ENCODE measurements at places on chromosomes 11 and 22.

- DNase-seq, result no peak
Observed at GRCh38 chr22:46556775-46557174, 19.4 kb upstream of the CELSR1 start.

DNA sequence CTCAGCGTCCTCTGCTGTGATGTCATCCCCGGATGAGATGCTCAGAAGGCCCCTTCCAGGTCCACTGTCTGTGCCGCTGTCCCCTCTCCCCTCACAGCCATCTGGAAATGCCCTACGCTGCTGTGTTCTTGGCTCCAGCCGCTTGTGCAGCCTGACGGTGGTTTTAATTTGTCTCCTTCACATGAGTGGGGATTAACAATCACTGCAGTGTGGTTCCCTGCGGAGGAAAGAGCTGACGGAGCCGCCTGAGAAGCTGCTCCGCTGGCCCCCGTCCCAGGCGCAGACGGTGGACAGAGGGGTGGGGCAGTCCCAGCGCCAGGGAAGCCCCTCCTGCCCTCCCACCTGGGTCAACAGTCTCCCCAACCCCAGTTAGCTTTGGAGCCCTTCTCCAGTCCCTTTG, 67.5 kb upstream of the PHF21B start:
- DNase-seq, result no peak

- no peak for DNase-seq
Observed at GRCh38 chr11:81497202-81497804, 1236.4 kb downstream of the FAM181B start.

DNA sequence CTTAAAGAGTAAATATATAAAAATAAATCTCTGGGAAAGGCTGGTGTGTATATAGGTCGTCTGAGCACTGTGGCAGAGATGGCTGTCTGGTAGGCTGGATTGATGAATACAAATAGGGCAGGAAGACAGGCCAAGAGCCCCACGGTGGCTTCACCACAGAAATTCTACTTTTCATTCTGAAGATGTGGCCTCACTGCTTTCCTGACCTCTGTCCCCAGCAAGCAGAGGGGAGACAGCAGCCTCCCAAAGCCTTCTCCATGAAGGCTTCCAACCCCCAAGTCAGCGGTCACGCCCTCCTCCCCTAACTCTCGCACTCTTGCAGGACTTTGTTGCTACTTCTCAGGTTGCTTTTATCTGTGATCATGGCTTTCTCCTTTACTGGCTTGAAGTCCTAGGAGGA, 10.6 kb upstream of the KCNJ1 start:
- DNase-seq, result no peak

- no peak for DNase-seq
Observed at GRCh38 chr11:79080551-79080950, 360.3 kb downstream of the TENM4 start.

DNA sequence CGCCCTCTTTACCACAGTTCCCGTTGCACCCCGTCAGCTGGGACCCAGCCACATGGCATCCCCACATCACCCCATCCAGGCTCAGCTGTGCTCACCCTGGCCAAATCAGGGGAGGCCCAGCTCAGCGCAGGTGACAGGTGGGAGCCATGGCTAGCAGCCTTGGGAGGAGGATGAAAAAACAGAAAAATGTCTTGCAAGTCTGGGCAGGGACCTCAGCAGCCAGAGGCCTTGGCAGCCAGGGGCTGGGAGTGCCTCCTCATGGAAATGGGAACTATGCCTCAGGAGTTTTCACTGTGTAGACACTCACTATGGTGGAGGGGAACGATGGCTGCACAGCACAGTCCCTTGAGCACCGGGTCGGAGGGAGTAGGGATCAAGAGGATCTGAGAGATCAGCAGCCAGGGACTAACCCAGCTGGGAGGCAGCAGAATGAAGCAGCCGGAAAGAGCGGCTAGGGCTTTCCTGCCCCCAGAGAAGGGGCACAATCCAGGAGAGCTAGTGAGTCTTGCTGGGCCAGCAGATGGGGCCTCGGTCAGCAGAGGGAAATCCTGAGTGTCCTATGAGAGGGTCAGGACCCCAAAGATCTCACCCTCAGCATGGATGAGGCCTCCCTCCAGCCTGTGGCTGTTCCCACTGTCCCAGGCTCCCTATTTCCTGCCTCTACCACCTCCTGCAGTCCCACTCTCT, 6.2 kb upstream of the FTH1 start:
- DNase-seq, result peak; percentile 36

DNA sequence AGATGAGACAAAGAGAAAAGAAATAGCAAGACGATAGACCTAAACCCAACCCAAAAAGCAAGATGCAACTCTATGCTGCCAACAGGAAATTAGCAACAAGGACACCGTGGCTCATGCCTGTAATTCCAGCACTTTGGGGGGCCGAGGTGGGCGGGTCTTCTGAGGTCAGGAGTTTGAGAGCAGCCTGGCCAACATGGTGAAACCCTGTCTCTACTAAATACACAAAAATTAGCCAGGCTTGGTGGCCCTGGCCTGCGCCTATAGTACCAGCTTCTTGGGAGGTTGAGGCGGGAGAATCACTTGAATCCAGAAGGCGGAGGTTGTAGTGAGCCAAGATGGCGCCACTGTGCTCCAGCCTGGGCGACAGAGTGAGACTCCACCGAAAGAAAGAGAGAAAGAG, 24.3 kb upstream of the IL10RA start:
- no peak for DNase-seq

DNA sequence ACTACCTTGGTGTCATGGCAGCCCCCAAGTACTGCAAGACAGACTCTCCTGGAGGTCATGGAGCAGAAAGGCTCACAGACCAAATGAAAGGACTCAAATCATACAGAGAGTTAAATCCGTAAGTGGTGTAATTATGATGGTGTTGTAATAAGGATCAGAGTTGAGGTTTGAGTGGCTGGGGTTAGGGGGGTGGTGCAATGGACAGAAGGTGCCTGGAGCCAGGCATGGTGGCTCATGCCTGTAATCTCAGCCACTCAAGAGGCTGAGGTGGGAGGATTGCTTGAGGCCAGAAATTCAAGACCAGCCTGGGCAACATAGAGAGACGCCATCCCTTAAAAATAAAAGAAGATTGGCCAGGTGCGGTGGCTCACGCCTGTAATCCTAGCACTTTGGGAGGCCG, 18.7 kb downstream of the ART5 start:
- no peak for DNase-seq

DNA sequence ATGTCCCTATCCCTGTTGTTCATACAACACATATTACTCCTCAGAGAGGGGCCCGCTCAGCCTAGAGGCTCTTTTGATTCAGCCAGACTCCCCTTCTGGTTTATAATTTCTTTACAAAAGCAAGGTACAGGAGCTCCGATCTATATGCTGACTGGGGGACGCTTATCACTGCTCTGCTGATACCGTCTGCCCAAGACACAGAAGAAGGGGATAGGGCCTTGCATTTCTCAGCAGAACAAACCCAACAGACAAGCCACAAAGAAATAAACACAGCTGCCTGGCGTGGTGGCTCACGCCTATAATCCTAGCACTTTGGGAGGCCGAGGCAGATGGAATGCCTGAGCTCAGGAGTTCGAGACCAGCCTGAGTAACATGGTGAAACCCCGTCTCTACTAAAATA, 109.9 kb upstream of the AKIP1 start:
- no peak for DNase-seq

DNA sequence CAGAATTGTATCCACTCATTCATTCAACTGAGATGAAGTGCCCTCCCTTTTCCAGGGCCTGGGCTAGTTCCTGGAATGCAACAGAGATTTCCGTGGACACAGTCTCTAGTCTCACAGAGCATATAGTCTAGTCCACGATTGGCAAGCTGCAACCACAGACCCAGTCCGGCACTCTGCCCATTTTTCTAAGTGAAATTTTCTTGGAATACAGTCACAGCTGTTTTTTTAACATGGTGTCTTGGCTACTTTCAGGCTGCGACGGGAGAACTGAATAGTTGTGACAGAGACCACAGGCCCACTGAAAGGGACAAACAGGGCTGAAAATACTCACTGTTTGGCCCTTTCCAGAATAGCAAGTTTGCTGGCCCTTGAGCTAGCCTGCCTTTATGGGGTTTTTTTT, 29.2 kb downstream of the ALG12 start:
- DNase-seq, result no peak

DNA sequence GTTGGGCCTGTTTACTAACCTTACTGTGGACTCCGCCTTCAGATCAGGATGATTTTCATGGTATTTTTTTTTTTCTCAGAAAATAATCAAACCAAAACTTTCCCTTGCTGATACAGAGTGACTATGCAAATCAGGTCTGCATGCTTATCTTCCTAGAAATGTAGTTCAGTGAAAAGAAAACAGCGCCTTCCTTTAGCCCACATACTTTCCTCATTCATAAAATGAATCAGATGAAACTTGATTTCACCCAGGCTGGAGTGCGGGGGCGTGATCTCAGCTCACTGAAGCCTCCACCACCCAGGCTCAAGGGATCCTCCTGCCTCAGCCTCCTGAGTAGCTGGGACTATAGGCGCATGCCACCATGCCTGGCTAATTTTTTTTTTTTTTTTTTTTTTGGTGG, 26.0 kb downstream of the ZNRF3 start:
- DNase-seq, result no peak

GRCh38 chr11:45518141-45518832, 147.1 kb downstream of the CHST1 start:
- DNase-seq, result no peak
